ENCODE measurements at places on chromosomes 7 and 10. TPM values are rescaled to one million over a fixed set of nuclear protein-coding genes. Genes with fewer than 3 reads are reported as not detected.

The LYZL2 gene
- polyA plus RNA-seq, result not detected

The ZNF425 gene
- 1.6 TPM for polyA plus RNA-seq

The HACD1 gene
- polyA plus RNA-seq, result 11.6 TPM

The GIMAP8 gene
- polyA plus RNA-seq, result 7.9 TPM

The TMEM178B gene
- polyA plus RNA-seq, result 0.68 TPM

The ZNF138 gene
- 11.4 TPM for polyA plus RNA-seq

The MRLN gene
- polyA plus RNA-seq, result 2.0 TPM

The TMEM225B gene
- polyA plus RNA-seq, result 2.8 TPM

The WDFY4 gene
- 13.0 TPM for polyA plus RNA-seq

The ZNF107 gene
- 8.9 TPM for polyA plus RNA-seq

The LRGUK gene
- 0.16 TPM for polyA plus RNA-seq

The DYDC2 gene
- polyA plus RNA-seq, result 0.52 TPM

The TEX36 gene
- polyA plus RNA-seq, result not detected

The CDK6 gene
- 6.5 TPM for polyA plus RNA-seq

The CFAP70 gene
- 14.3 TPM for polyA plus RNA-seq

The ZMIZ2 gene
- polyA plus RNA-seq, result 74.1 TPM

The ANKRD61 gene
- 0.21 TPM for polyA plus RNA-seq

The ACSM6 gene
- 0.96 TPM for polyA plus RNA-seq

The FBXW4 gene
- polyA plus RNA-seq, result 32.9 TPM

The ATP6V0E2 gene
- polyA plus RNA-seq, result 38.9 TPM

The COL13A1 gene
- polyA plus RNA-seq, result 0.96 TPM

The TMEM209 gene
- 15.5 TPM for polyA plus RNA-seq

The IRF5 gene
- 14.0 TPM for polyA plus RNA-seq

The CFAP58 gene
- polyA plus RNA-seq, result 0.34 TPM

The GRID2IP gene
- 0.46 TPM for polyA plus RNA-seq

The UCMA gene
- polyA plus RNA-seq, result 0.23 TPM

The BZW2 gene
- 40.3 TPM for polyA plus RNA-seq
